Vagina (tissue), 2 donors: ENCODE measurements at places on chromosomes 1 and 21. TPM values are rescaled to one million over a fixed set of nuclear protein-coding genes. Genes with fewer than 3 reads are reported as not detected.

DNA sequence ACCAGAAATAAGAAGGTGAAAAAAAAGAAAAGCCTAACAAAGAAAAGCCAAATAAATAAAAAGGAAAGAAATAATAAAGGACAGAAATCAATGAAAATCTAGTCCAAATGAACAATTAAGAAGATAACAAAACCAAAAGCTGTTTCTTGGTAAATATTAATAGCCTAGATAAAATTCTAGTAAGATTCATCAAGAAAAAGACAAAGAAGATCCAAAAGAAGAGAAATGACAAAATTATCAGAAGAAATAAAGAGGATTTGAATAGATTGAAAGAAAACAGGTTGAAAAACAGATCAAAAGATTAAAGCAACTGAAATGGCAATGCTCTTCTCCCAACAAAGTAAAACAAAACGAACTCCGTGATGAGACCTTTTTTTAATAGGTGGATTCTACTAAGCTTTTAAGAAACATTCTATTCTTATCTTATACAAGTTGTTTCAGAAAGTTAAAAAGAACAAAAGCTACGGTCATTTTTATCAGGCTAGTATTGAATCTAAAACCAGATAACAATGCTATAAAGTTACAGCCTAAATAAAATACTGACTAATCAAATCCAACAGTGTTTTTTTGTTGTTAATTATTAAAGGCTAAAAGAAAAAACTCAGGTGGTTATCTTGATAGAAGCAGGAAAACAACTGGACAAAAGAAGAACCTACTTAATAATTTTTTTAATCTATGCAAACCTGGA, 50.9 kb downstream of the ENAH start:
- H3K4me3 ChIP-seq, result no peak overlapping the region
- H3K27ac ChIP-seq, result no peak overlapping the region
- no peaks in the 10 kb centered on the region for H3K27me3 ChIP-seq

- H3K27ac ChIP-seq, result no peak overlapping the region
- H3K4me3 ChIP-seq, result no peak overlapping the region
- no peak for DNase-seq
- H3K27me3 ChIP-seq, result no peaks in the 10 kb centered on the region
Observed at GRCh38 chr21:40299451-40299850, 432.2 kb downstream of the PCP4 start.

NDUFV3 gene
- 48.4 TPM for total RNA-seq

GRCh38 chr21:41765973-41766882, 624 bp downstream of the RIPK4 start:
- H3K36me3 ChIP-seq, result no peaks in the 10 kb centered on the region
- H3K4me1 ChIP-seq, result peaks cover 47% of the 10 kb centered on the region
- DNase-seq, result no peak
- H3K27me3 ChIP-seq, result peaks cover 29% of the 10 kb centered on the region

RUNX3 gene
- total RNA-seq, result 4.2 TPM
